ENCODE measurements at places on chromosomes 6 and 20.

- peak; percentile 24 for DNase-seq
Measured at GRCh38 chr6:75204217-75204958, 1.5 kb downstream of the COL12A1 start.

DNA sequence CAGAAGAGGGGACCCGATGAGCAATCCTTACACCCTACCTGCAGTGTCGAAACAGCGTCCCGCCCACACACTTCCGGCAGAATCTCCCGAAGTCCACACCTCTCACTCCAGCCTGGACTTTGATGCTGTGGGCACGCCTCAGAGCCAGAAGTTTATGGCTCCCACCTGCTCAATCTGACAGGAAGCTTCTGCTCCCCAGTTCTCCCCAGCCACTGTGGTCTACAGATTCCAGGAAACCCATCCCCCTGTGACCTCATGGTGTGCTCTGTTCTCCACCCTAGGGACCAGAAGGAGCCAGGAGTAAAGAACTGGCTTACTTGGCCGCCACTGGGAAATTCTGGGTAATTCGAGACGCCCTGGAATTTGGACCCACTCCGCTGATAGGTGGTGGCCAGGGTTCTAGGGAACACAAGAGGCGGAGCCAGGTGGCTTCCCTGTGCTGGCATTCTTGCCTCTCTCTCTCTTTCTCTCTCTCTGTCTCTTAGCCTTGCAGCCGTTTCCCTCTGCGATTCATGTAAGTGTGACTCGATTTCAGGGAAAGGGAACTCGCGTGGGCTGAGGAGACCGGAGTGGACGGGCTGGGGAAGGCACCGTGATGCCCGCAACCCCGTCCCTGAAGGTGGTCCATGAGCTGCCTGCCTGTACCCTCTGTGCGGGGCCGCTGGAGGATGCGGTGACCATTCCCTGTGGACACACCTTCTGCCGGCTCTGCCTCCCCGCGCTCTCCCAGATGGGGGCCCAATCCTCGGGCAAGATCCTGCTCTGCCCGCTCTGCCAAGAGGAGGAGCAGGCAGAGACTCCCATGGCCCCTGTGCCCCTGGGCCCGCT, at the start of gene TRIM15:
TSS of gene TRIM15 (plus strand) at position 457 of the 828 bp plus-strand sequence. CDS start at position 596, 139 bp downstream.
- no peak for DNase-seq

- no peak for DNase-seq
Measured at GRCh38 chr6:5497896-5498578, 236.7 kb downstream of the FARS2 start.

- no peak for DNase-seq
Measured at GRCh38 chr6:131980791-131981623, 29.8 kb upstream of the CCN2 start.

- DNase-seq: no peak
Measured at GRCh38 chr20:44924541-44924940, 14.7 kb downstream of the PABPC1L start.

DNA sequence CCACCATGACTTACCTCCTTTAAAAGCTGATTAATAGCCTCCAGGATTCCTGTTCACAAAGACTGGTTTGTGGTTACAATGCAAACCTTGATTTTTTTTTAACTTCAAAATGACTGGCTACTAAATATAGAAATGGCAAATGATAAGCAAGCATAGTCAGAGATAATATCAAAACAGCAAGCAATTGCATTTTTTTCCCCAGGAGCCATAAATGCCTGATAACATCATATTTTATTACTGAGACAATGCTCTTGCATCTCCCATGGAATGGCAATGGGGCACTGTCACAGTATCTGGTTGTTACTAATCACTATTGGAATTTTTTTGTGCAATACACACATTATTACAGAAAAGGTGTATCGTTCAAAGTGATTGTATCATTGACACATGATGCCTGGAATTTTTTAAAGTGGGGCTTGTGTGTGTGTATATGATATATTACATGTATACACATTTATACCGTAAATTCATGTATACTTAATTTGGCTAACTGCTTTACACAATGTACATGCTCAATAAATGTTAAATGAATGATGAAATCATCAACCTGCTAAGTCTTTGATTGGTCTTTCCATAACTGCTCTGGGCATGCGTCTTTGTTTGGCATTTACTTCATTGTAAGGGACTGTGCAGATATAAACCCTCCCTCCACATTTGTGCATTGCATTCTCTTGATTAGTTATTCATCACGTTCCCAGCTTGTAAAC, 980 bp upstream of the SALL4 start:
- DNase-seq: no peak

- no peak for DNase-seq
Measured at GRCh38 chr6:149769676-149770075, 20.1 kb downstream of the PCMT1 start.

DNA sequence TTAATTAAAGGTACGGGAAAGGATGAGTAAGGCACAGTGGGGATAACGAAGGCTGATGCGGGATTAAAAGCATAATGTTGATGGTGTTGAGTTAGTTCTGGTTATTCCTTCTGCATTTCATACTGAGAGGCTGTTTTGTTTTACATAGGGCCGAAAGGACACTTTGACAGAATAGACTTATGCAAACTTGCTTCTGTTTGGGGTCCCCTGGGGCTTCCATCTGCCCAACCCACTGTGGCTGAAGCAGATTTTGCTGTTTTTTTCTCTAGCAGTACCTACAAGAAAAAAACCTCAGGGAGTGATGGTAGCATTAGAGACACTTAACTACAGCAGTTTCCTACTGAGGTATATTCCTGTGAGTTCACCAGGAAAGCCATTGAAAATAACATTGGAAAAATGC, 136.1 kb upstream of the SUPT3H start:
- DNase-seq: peak; percentile 9

- peak; percentile 73 for DNase-seq
Measured at GRCh38 chr6:161001421-161001820, 9.9 kb downstream of the MAP3K4 start.

DNA sequence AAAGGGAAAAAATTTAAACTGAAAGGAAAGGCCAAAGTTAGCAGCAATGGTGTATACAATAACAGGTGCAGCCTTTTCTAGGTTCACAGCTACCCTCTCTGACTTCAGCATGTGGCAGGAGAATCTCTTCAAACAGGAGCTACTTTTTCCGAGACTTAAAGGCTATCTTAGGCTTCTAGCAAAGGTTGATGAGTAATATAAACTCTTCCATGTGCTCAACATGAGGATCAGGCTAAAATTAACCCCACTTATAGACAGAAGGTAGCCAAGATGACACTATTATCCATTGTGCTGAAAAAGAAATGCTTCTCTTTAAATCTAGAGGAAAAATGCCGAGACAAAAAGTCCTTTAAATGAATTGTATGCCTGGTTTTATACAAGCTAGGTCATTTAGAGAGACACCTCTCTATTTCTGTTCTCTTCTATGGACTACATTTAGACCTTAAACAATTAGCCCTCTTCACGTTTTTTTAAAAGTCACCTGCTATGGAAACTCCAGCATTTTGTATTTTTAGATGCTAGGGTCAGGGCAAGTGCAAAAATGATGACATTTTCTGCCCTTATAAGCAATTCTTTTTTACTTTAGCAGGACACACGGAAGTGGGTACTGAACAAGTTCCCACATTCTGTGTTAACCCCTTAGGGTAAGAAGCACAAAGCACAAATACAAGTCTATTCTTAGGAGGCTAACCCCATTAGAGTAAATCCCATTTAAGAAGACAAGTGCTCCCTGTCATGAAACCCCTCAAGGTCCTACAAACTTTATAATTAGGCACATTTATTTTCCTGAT, 216.8 kb upstream of the CITED2 start:
- DNase-seq: no peak

GRCh38 chr6:170290296-170291128, at the start of gene DLL1:
Gene DLL1 (minus strand): TSS chr6:170291078. CDS start chr6:170290139, 939 bp downstream.
- DNase-seq: peak; percentile 75

GRCh38 chr6:85662251-85662650, 19.6 kb upstream of the SYNCRIP start:
- DNase-seq: no peak
